Sciatic nerve (tissue), 2 donors: ENCODE measurements at places on chromosomes 11 and 22. TPM values are rescaled to one million over a fixed set of nuclear protein-coding genes. Genes with fewer than 3 reads are reported as not detected.

GRCh38 chr11:970319-970871 lies 44.7 kb downstream of the AP2A2 start:
- DNase-seq = no peak

Gene XKR3
- total RNA-seq = not detected

- DNase-seq = no peak
Observed at GRCh38 chr11:43360361-43361032, 1.8 kb downstream of the TTC17 start.

GRCh38 chr11:65448418-65449105 lies 26.0 kb downstream of the NEAT1 start:
- peak; percentile 53 for DNase-seq

Gene MEI1
- 2.9 TPM for total RNA-seq

Gene C11orf65
- 1.7 TPM for total RNA-seq
